Karpas-422 (cell line): ENCODE measurements at places on chromosomes 13 and 19. TPM values are rescaled to one million over a fixed set of nuclear protein-coding genes. Genes with fewer than 3 reads are reported as not detected.

Gene APOE
- 1.3 and 1.9 TPM in 2 replicates for total RNA-seq

Gene SYNE4
- total RNA-seq: 1.2 and 1.8 TPM in 2 replicates

DNA sequence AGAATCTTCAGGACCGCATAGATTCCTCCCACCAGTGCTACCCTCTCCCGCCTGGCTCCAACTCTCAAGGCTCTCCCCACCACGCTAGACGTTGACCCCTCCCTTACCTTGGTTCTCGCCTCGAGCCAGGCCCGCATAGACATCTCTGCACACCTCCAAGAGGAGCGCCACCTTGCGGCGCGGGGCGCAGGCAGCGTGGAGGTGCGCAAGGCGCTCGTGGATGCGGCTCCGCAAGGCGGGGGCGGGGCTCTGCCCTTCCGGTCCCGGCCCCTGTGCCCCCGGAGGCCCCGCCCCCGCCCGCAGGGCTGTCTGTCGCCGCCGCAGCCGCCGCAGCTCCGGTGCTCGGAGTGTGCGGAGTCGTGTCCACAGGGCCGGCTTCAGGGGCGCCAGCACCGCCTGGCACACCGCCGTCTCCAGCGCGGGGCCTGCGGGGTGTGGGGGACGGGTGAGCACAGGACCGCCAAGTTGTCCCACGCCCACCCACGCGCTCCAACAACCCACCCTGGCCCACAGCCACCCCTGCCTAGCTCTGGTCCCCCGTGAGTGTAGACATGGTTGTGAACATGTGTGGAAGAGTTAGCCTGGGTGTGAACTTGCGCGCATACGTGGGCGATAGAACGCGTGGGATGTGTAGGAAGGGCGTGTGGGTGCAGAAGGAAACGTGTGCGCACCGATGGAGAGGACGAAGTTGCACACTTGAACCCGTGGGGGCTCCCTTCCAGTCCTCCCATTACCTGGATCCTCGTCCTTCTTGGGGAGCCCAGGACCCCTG lies 8.1 kb downstream of the RINL start:
- DNase-seq: peak; percentile 95

Gene C19orf85
- total RNA-seq: not detected in 2 replicates

GRCh38 chr13:98276486-98276885 lies 99.4 kb upstream of the RNF113B start:
- no peak for DNase-seq

Gene ZNF560
- 0.14 TPM in 1 of 2 replicates, not detected in the other for total RNA-seq

Gene KCNN1
- not detected in 2 replicates for total RNA-seq

- no peak for DNase-seq
Observed at GRCh38 chr13:51728972-51729371, 75.0 kb downstream of the DHRS12 start.

DNA sequence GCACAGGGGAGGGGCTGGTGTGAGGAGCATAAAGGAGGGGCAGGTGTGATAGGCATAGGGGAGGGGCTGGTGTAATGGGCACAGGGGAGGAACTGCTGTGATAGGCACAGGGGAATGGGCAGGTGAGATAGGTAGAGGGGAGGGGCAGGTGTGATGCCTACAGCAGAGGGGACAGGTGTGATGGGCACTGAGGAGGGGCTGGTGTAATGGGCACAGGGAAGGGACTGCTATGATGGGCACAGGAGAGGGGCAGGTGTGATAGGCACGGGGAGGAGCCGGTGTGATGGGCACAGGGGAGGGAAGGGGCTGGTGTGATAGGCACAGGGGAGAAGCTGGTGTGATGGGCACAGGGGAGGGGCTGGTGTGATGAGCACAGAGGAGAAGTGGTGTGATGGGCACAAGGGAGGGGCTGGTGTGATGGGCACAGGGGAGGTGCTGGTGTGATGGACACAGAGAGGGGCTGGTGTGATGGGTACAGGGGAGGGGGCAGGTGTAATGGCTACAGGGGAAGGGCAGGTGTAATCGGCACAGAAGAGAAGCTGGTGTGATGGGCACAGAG lies 39.5 kb upstream of the POP4 start:
- no peak for DNase-seq

- no peak for DNase-seq
Observed at GRCh38 chr19:50269653-50270052, 59.5 kb downstream of the KCNC3 start.

GRCh38 chr13:29722415-29722814 lies 126.9 kb upstream of the SLC7A1 start:
- no peak for DNase-seq
